Heart right ventricle (tissue), 16 donors: ENCODE measurements at places on chromosomes 6 and 20. TPM values are rescaled to one million over a fixed set of nuclear protein-coding genes. Genes with fewer than 3 reads are reported as not detected.

DNA sequence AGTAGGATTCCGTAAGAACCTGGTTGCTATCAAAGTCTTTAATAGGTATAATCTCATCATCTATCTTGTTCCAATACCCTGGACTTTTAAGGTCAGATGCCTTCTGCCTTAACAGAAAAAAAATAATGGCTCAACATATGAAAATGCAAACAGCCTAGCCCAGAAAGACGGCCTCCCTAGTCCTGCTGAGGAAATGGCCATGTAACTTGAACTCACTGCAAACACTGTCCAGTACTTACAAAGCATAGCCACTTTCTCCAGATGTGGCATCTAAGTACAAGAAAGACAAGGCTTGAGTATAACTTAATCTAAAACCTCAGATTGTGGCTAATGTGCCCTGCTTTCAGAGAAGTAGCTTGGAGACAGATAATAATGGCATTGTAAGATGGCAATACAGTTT is 26.5 kb downstream of the FASTKD5 start:
- no peaks in the 10 kb centered on the region for H3K36me3 ChIP-seq
- no peak overlapping the region for H3K27ac ChIP-seq
- no peaks in the 10 kb centered on the region for H3K27me3 ChIP-seq

GRCh38 chr6:6614983-6615349 is 26.4 kb downstream of the LY86 start:
- H3K4me3 ChIP-seq: no peak overlapping the region
- H3K27me3 ChIP-seq: no peaks in the 10 kb centered on the region
- no peak for DNase-seq
- peaks cover 19% of the 10 kb centered on the region for H3K4me1 ChIP-seq
- H3K36me3 ChIP-seq: no peaks in the 10 kb centered on the region

ACTL10 gene
- total RNA-seq: 0.27 TPM

ASXL1 gene
- 39.4 TPM for total RNA-seq

C20orf202 gene
- 0.90 TPM for total RNA-seq

WFDC5 gene
- not detected for total RNA-seq
